ENCODE measurements at places on chromosomes 1 and 21.

DNA sequence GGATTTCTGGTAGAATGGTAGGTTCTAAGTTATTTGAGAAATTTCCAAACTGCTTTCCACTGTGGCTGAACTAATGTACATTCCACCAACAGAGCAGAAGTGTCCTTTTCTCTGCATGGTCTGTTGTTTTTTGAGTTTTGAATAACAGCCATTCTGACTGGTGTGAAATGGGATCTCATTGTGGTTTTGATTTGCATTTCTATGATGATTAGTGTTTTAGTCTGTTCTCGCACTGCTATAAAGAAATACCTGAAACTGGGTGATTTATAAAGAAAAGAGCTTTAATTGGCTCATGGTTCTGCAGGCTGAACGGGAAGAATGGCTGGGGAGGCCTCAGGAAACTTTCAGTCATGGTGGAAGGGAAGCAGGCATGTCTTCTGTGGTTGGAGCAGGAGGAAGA is 80.3 kb downstream of the SDCCAG8 start:
- no peaks in the 10 kb centered on the region for H3K4me1 ChIP-seq
- no peaks in the 10 kb centered on the region for H3K27me3 ChIP-seq
- H3K27ac ChIP-seq, result no peak overlapping the region
- no peak overlapping the region for H3K4me3 ChIP-seq
- no peak for DNase-seq

DNA sequence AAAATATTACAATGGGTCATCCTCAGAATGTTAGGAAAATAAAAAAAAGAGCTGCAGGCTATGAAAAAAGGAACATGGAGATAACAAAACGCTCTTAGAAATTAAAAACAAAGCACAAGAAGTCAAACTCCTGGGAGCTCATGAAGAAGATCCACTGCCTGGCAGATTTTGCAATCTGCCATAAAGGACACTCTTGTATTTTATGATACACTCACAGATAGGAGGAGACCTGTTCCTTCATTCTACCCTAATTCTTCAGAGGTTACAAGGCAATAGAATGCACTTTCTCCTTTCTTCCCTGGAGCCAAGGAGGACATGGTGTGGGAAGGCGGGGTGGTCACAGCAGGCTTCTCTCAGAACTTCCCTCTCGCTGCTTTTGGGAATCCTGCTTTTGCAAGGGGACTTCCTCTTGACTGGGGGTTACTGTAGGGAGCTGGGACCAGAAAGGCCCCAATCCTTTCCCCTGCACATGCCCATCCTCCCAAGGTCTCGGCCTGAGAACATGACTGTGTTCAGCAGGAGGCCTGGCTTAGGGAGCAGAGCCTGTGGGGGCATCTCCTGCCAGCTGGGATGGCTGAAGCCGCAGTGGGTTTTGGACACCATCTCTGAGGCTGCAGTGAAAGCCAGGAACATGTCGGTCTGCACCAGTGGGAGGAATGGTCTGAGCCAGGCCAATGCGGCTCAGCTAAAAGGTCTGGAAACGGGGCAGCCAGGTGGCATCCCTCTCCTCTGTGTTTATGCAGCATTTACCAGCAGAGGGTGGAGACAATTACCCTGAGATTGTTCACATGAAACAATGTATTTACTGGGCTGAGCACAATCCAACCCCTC is 44.8 kb downstream of the GPR161 start:
- DNase-seq, result no peak
- H3K4me1 ChIP-seq, result no peaks in the 10 kb centered on the region
- H3K27me3 ChIP-seq, result peaks cover 27% of the 10 kb centered on the region
- no peak overlapping the region for H3K27ac ChIP-seq

- H3K36me3 ChIP-seq, result peaks cover 67% of the 10 kb centered on the region
- H3K27me3 ChIP-seq, result no peaks in the 10 kb centered on the region
- no peak overlapping the region for H3K4me3 ChIP-seq
- peaks cover 61% of the 10 kb centered on the region for H3K4me1 ChIP-seq
- no peak for DNase-seq
These were observed 6.5 kb downstream of the ENO1 start for GRCh38 chr1:8871965-8872399.

GRCh38 chr1:228120857-228121489 is 11.9 kb upstream of the MRPL55 start:
- no peak overlapping the region for H3K27ac ChIP-seq
- peaks cover 2% of the 10 kb centered on the region for H3K36me3 ChIP-seq
- DNase-seq, result no peak
- H3K4me3 ChIP-seq, result no peak overlapping the region
- H3K27me3 ChIP-seq, result no peaks in the 10 kb centered on the region

DNA sequence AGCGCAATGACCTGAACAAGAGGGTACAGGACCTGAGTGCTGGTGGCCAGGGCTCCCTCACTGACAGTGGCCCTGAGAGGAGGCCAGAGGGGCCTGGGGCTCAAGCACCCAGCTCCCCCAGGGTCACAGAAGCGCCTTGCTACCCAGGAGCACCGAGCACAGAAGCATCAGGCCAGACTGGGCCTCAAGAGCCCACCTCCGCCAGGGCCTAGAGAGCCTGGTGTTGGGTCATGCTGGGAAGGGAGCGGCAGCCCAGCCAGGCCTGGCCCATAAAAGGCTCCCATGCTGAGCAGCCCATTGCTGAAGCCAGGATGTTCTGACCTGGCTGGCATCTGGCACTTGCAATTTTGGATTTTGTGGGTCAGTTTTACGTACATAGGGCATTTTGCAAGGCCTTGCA is 5.4 kb upstream of the CCDC28B start:
- peaks cover 55% of the 10 kb centered on the region for H3K36me3 ChIP-seq
- no peak overlapping the region for H3K4me3 ChIP-seq

DNA sequence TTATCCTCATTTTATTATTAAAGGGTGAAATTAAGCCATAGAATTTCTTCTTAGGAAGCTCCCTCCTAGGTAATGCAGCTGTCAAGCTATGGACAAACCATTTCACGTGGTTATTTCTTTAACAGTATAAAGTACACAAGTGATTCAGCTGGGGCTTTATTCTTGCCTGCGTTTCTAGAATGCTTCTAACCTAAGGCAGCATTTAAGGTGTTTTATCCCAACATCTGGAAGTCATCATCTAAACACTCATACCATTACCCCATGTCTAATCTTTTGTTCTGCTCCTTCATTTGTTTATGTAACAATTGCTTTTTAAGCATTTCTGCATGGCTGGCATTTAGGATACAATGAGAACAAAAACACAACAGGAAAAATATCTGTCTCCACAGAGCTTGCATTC is 829.2 kb upstream of the ADAMTS5 start:
- no peaks in the 10 kb centered on the region for H3K36me3 ChIP-seq
- H3K27ac ChIP-seq, result no peak overlapping the region
- H3K4me1 ChIP-seq, result no peaks in the 10 kb centered on the region

GRCh38 chr1:66143651-66144050 is 351.0 kb downstream of the PDE4B start:
- no peak overlapping the region for H3K4me3 ChIP-seq
- H3K4me1 ChIP-seq, result no peaks in the 10 kb centered on the region
- no peaks in the 10 kb centered on the region for H3K36me3 ChIP-seq

DNA sequence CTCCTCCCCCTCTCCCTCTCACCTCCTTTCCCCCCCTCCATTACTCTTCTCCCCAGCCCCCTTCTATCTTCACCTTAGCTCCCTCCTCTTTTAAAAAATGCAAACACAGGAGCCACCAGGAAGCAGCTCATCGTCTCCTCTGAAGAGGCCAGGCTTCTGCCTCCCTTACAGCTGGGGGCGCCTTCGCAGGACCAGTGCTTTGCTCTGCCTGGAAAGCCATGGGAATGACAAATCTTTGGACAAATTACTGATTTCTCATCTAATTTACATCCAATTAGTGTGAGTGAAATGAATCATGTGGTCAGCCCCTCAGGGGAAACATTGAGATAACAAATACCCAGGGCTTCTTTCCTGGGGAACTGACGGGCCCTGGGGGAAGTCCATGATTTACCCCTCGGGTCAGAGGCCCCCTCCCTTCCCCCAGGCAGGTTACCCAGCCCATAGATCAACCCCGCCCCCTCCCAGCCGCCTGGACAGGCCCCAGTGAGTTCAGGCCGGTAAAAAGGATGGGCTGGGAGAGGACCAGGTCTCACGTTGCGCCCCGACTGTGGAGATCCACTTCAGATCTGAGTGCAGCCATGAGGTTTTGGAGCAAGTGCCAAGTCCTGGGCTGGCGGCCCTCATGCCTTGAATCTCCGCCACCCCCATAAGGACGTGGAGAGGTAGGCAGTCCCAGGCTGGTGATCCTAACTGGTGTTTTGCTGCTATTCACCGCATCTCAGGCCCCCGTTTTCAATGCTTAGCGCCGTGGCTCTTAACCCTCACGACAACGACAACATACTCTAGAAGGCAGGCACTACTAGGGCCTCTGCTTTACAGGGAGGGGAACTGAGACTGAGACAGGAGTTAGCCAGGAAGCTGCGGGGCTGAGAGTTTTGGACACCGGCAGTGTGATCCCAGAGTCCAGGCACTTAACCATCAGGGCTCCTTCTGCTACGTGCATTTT is 300.8 kb downstream of the RRAGC start:
- peaks cover 62% of the 10 kb centered on the region for H3K4me1 ChIP-seq
- peak overlapping the region; percentile 53 for H3K4me3 ChIP-seq
- peak overlapping the region; percentile 24 for H3K27ac ChIP-seq
- H3K36me3 ChIP-seq, result peaks cover 9% of the 10 kb centered on the region
- H3K27me3 ChIP-seq, result peaks cover 14% of the 10 kb centered on the region

DNA sequence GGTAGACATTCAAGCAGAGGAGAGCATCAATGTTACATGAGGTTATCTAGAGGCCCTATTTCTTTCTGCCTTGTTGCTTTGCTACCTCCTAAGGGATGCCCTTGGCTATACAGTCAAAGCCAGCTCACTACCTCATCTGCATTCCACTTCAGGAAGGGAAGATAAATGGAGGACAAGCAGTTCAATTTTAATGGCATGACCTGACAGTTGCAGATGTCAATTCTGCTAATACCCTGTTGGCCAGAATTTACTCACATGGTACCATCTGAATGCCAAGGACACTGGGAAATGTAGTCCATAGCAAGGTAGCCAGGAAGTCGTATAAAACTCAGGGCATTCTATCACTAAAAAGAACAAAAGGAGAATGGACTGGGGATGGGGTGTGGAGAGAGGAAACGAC is 31.5 kb downstream of the PALMD start:
- no peak for DNase-seq
- no peak overlapping the region for H3K4me3 ChIP-seq
- H3K27ac ChIP-seq, result no peak overlapping the region
- H3K27me3 ChIP-seq, result peaks cover 38% of the 10 kb centered on the region

DNA sequence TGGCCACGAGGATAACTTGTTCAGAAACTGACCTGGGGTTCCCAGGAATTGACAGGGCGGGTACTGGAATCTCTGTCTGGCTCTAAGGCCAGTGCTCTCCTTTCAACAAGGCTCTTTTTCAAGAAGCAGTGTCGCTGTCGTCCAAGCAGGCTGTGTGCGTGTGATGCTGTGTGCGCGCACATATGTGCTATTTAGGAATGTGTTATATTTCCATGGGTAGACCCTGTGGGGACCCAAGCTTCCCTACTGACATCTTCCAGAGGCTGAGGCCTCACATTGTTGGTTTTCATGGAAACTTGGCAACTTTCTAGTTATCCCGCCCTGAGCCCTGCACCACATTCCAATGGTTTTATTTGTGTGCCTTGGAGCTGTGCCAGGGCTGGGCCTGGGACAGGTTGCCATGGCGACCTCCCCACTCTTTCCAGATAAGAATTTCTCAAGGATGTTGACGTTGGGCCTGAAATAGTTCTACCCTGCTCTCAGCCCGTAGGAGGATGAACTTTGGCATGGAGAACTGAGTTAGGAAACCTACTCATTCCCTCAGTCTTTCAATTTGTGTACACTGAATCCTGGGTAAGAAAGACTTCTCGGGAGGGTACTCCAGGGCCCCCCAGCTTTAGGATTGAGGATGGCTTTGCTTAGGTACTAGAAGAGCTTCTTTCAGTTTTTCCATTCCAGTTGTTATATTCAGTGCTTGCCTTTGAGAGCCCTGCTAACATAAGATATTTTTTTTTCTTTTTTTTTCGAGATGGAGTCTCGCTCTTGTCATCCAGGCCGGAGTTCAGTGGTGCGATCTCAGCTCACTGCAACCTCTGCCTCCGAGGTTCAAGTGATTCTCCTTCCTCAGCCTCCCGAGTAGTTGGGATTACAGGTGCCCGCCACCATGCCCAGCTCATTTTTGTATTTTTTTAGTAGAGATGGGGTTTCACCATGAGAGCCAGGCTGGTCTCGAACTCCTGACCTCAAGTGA is 38.8 kb upstream of the SRSF10 start:
- H3K4me1 ChIP-seq, result no peaks in the 10 kb centered on the region
- DNase-seq, result no peak
- no peak overlapping the region for H3K4me3 ChIP-seq
- H3K36me3 ChIP-seq, result no peaks in the 10 kb centered on the region
- no peaks in the 10 kb centered on the region for H3K27me3 ChIP-seq

All from central memory CD8-positive, alpha-beta T cell (primary cell).